ENCODE measurements at places on chromosomes 3 and 15.

DNA sequence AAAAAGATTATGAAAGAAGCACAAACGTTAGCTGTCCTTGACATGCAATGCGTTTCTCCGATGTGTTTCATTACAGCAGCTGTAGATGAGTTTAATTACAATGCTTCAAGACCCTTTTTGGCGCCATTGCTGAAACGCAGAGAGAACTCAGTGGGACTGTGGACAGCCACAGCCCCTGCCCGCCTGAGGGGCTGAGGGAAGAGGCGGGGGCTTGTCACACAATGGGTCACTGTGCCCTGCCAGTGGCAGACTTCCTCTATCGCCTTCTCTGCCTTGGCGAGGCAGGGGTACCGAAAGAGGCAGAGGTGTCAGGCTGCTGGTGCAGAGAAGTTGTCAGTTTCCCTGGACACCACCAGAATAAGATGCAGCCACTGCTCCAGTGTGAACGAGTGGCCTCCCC is 252.0 kb downstream of the NR2F2 start:
- DNase-seq = no peak

GRCh38 chr3:67460841-67461510 is 193.4 kb downstream of the SUCLG2 start:
- DNase-seq = no peak

DNA sequence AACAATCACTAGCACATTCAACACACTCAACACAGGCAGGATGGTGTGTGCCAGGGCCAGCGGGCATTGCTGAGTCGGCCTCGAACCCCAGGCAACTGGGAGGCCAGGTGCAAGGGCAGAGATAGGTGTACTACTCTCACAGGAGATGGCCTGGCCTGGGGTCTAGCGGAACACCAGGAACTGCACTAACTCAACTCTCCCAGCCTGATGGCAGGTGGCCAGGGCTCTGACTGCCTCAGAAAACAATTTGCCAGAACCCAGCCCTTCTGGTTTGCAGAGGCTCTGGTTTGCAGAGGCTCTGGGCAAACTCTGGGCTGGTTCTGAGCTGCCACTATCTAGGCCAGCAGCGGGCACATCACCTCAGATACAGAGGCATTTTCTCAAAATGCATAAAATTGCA is 229.2 kb upstream of the CHRNA7 start:
- no peak for DNase-seq

- no peak for DNase-seq
Observed at GRCh38 chr3:157280786-157281185, 120.8 kb upstream of the CCNL1 start.

DNA sequence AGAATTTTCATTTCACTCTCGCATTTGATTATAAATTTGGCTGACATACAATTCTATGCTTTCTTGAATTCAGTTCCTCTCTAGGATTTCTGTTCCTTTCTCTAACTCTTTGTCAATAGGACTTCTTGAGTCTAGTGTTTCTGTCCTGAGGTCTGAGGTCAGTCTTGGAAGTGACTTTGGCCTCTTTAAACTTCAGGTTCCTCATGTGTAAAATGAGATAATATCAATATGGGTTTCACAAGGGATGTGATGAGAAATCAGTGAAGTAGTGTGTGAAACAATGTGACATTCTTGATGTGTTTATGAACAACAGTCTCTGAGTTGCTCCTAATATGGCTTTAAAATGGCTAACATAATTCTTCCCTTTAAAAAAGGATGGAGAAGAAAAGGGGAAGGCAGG is 92.2 kb downstream of the SV2B start:
- no peak for DNase-seq

DNA sequence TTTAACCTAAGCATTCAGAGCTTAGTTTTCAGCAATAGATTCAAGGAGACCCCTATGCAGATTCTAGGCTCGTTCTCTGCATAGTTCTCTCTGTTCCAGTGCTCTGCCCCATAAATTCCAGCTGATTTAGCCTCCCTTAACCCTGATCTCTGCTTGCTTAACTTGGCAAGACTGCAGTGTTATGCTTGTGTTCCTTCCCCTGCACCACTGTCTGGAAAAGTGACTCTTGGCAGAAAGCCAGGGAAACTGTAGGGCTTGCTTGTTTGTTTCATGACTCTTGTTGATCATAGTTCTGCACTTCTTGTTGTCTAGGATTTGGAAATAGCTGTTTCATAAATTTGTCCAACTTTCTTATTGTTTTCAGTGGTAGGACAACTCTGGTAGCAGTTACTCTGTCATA is 40.1 kb downstream of the ANAPC13 start:
- peak; percentile 76 for DNase-seq

- no peak for DNase-seq
Observed at GRCh38 chr15:45715528-45715927, 80.7 kb downstream of the SQOR start.

DNA sequence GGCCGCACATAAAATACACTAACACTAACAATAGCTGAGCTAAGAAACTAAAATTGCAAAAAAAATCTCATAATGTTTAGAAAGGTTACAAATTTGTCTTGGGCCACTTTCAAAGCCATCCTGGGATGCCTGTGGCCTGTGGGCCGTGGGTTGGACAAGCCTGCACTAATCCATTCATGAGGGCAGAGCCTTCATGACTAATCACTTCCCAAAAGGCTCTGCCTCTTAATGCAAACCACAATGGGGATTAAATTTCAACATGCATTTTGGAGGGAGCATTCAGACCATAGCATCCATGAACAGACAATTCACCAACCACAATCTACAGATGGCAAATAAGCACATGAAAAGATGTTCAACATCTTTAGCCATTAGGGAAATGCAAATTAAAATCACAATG is 128.2 kb downstream of the SUCLG2 start:
- peak; percentile 65 for DNase-seq

- no peak for DNase-seq
Observed at GRCh38 chr3:183815951-183816475, 9.4 kb downstream of the MAP6D1 start.

GRCh38 chr3:83321457-83321856 is 1560.0 kb upstream of the GBE1 start:
- DNase-seq = no peak

GRCh38 chr15:94917068-94917467 is 685.7 kb downstream of the MCTP2 start:
- no peak for DNase-seq

GRCh38 chr3:4416427-4416945 is 50.6 kb downstream of the SUMF1 start:
- DNase-seq = no peak

- DNase-seq = no peak
Observed at GRCh38 chr3:182327196-182327681, 466.1 kb upstream of the ATP11B start.

DNA sequence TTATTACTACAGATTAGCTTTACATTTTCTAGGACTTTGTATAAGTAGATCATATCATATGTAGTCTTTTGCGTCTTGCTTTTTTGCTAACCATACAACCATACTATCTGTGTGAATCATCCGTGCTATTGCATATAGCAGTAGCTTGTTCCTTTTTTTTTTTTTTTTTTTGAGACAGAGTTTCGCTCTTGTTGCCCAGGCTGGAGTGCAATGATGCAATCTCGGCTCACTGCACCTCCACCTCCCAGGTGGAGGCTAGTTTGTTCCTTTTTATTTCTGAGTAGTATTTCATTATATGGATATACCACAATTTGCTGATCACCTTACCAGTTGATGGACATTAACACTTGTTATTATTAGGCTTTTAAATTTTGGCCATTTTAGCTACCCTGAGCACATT is 54.5 kb upstream of the TBL1XR1 start:
- DNase-seq = no peak

DNA sequence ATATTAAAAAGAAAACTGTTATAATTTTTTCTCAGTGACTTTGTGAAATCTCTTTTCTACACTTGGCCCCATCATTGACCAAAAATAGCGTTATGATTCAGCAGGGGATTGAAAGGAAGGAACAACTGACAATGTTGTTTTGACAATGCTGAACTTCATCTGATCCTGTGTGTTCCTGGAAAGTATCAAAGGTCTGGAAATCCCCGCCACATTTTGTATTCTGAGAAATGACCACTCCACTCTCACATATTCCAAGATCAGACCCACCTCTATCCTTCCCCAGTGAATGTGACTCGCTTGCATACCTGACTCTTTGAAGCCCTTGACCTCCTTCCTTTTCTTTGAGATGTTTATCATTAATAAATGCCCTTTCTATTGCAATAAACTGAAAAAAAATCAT is 9.7 kb upstream of the RIOX2 start:
- peak; percentile 58 for DNase-seq

- no peak for DNase-seq
Observed at GRCh38 chr3:16692486-16693344, 87.5 kb upstream of the DAZL start.

- DNase-seq = no peak
Observed at GRCh38 chr15:57548835-57549234, 42.9 kb upstream of the MYZAP start.

- DNase-seq = no peak
Observed at GRCh38 chr3:152589644-152590043, 245.3 kb upstream of the P2RY1 start.

- no peak for DNase-seq
Observed at GRCh38 chr3:122466701-122467240, 48.0 kb downstream of the KPNA1 start.

- peak; percentile 16 for DNase-seq
Observed at GRCh38 chr3:51620543-51620942, 50.5 kb upstream of the TEX264 start.

- no peak for DNase-seq
Observed at GRCh38 chr15:94397337-94397736, 166.0 kb downstream of the MCTP2 start.

GRCh38 chr3:64019879-64020278 is 3.4 kb downstream of the PSMD6 start:
- no peak for DNase-seq

DNA sequence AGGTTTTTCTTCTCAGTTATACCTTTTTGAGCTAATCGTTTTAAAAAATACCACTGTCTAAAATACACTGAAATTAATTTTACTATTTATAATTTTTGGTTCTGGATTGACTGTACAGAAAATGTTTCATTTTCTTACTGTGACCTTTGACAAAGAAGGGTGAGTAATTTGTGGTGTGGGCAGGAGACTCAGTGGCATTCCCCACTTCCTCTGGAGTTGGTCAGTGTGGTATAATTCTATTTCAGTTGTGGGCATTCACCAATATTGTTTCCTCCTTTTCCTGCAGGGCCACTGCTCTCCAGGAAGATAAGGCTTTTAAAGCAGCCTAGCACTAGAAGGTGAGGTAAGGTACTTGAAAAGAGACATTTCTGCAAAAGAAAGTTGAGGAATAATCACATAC is 6.5 kb downstream of the DAG1 start:
- DNase-seq = no peak

DNA sequence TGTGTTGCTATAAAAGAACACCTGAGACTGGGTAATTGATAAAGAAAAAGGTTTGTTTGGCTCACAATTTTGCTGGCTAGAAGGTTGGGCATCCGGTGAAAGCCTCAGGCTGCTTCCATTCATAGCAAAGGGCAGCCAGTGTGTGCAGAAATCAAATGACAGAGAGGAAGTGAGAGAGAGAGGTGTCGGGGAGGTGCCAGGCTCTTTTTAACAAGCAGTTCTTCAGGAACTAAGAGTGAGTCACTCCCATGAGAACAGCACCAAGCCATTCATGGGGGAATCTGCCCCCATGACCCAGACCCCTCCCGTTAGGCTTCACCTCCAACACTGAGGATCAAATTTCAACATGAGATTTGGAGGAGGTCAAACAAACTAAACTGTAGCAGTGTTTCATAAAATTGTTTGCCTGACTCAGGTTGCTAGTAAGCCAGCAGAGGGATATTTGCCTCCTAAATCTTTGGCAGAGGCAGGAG is 4.5 kb upstream of the PARP15 start:
- DNase-seq = no peak

DNA sequence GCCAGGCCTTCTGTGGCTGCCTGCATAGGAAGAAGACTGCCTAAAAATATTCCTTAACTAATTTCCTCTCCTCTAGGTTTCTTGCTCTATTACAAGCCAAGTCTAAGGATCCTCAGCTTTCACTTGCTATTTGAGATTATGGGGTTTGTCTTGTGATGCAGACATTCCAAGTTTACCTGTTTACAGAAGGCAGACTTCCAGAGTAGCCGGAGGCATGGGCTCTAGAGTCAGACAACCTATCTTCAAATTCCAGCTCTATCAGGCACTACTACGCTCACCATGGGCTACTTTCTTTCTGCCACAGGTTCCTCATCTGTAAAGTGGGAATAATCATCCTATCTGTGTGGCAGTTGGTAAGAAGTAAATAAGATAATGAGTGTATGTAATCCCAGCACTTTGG is 95.6 kb upstream of the BCL6 start:
- no peak for DNase-seq

GRCh38 chr15:99628374-99629001 is 62.7 kb downstream of the MEF2A start:
- no peak for DNase-seq

GRCh38 chr3:23036728-23037127 is 166.4 kb upstream of the UBE2E2 start:
- DNase-seq = no peak

DNA sequence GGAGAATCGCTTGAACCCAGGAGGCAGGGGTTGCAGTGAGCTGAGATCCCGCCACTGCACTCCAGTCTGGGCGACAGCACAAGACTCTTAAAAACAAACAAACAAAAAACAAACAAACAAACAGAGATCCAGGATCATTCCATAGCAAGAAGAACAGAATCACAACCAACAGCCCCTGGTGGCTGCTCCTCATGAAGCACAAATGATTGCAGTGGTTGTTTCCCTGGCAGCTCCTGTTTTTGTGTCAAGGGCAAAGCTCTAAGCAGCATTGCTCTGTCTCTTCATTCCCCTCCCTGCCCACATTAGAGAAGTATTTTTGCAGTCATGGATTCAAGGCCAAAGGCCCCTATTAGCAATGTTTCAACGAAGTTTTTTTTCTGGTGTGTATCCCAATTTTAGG is 25.8 kb upstream of the BLM start:
- no peak for DNase-seq

DNA sequence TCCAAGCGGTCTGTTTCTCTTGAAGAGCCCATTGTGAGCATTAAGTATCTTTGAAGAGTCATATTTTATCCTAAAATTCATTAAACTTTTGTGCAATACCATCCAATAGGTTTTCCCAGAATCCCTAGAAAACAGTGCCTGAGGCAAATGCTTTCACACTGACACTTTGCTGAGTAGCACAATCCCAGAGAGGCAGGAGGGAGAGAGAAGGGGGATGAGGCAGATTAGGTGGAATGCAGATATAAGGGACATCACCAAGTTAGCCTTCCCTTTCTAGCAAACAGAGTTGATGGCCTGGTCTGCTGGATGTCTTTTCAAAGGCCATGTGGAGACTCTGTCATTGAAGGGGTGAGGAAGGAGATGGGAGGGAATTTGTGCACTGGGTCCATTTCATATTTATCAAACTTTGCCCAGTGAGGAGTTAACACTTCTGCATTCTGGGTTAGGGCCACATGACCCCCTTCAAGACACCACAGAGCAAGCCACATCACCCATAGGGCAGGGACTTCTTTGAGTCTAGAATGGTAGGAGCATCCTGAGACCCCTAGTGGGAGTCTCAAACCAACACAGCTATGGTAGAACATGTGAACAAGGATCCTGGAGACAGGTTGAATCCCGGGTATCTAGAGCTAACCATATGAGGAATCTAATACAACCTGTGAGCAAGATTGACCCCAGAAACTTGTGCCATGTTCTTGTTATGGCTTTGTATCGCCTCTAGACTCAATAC is 32.0 kb upstream of the SEMA6D start:
- DNase-seq = no peak
